Activated CD4-positive, alpha-beta T cell treated with anti-CD3 and anti-CD28 coated beads, Interleukin-2, Interleukin-4, amounts not matched to agents 100 ng/mL and 50 ng/mL, durations not matched to agents 16 hours and 8 hours (primary cell): ENCODE measurements at places on chromosomes 7 and 10.

DNA sequence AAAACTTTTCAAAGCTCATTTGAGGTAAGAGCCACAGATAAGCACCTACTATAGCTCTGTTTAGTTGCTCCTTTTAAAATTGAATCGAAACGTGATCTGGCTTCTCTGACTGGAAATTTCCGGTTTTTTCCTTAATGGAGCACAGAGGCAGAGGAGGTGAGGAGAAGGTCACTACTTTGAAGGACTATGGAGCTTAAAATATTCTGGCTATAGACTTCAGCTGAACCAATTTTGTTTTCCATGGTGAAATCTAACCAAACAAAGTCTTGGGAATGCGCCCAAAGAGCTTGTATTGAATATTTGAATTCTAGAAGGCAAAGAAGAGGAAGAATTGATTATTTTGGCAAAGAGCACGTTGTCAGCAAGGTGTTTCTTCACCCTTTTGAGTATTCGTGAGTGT, 711.1 kb downstream of the SUGCT start:
- DNase-seq = no peak

DNA sequence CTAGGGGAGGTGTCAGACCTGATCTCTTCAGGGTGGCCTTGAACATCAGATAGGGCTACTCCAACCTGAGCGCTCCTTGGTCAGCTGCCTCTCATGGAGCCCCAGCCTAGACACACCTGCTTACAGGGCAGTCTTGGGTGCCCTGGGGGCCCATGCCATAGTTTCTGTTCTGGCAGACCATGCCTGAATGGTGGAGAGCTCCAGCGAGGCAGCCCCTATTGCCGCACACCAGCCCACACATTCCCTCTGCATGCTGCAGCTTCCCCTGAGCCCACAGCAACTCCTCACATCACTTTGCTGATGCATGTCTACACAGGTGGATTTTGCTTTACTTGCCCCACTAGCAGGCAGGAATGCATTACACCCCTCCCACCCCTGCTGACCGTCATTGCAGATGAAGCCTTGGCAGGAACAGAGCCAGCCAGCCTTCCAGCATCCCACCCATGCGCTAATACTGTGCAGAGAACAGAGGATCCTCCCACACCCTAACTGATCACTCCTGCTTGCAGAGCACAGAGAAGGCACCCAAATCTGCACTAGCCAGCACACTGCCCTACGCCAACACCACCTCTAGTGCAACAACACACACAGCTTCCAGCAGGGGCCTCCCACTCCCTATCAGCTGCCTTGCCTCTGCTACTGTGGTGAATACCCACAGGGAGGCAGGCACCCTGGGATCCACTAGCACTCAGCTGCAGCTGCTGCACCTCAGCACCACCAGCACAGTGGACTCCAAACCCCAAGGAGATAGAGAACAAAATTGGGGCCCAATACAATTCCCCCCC, 43.0 kb upstream of the GRM3 start:
- DNase-seq = no peak

DNA sequence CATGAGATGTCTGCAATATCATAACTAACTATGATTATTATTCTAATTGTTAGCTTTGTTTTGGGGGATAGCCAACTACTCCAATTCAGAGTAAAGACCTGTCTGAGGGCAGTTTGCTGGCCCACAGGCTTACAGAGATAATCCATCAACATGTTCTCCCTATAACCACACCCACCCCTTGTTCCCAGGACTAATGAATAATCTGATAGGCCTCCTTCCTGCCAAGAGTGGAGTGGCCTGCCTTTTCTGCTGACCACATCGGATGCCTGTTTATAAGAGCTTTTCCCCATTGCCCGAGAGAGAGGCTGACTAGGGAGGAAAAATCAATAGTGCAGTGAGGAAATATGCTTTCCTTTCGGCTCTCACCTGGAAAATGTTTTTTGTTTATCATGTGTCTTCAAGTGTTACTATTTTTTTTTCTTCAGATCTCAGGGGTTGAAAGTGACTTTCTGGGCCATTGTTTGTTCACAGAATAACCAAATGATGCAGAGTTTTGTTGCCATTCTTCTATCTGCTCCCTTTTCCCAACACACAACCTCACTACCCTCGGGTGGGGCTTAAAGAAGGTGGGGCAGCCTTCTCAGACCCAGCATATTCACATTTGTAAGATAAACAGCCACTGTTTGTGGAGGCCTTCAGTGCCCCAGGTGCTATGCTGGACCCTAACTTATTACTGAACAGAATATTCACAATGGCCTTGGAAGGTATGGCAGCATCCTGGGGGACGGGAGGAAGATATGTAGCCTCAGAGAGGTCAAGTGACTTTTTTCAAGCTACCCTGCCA, 38.4 kb downstream of the PLPP4 start:
- no peak for DNase-seq

GRCh38 chr7:510782-511281, 8.8 kb downstream of the PDGFA start:
- DNase-seq = no peak

- DNase-seq = no peak
Observed at GRCh38 chr10:126458466-126458865, 70.2 kb upstream of the ADAM12 start.

GRCh38 chr10:46294641-46295220, 7.9 kb downstream of the ANTXRL start:
- no peak for DNase-seq

GRCh38 chr10:98556061-98556460, 109.3 kb upstream of the HPS1 start:
- DNase-seq = no peak

DNA sequence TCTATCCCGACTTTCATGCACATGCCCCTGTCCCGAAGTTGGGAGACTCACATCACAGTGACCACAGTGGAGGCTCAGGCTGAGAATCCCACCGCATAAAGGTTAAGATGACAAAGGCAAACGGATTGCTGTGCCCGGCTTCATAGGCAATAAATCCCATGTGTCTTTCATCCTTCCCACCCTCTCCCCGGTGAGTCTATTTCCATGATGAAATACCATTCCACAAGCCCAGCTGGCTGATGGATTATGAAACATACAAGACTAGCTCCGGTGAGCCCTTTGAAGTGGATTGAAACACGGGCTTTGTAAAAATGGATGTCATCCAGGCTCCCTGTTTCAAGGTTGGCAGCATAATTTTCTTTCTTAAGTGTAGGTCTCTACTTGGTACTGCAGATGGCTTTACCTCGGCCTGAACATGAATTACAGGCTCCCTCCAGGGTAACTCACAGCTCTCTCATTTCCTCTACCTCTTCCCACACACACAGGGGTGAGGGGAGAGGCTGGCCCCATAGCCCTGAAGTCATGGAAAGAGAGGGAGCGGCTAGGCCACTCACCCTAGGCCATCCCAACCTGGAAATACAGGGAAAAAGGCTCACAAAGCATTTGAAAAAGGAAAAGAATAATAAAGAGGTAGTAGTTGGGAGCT, 92.0 kb upstream of the CALN1 start:
- DNase-seq = no peak

DNA sequence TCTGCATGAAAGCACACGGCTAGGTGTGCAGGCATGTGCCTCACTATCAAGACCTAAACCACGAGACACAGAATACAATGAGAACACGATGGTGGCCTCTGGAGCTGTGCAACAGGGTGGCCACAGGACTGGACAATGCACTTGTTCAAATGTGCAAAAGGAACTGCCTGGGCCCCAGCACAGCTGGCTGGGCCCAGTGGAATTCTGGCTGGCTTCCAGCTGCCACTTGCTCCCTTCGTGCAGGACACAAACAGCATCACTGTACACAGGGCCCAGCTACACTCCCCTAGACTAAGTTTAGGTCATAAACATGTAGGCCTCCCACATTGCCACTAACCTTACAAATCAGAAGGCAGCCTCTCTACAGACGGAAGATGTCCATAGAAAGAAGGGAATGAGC, 23.4 kb downstream of the DOCK4 start:
- DNase-seq = no peak

DNA sequence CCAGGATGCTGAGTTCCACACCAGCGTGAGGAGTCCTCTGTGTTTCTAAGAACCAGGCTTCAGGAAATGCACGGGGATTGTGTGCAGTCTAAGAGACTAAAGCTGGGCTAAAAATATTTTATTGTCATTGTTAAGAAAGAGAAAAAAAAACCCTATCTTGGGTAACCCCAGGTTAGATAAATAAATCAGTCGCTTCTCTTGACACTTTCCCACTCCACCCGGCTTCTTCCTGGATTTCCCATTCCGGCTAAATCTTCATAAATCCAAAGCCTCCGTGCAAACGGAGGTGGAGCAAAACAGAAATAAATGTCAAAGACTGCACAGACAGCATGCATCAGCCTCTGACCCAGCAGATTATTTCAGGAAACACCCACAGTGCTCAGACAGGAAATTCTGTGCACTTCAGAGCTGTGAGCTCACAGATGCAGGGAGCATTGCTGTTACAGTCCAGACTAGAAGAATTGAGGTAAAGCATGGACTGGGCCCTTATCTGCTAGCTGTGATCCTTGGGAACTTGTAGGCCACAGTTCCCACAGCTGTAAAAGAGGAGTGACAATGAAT, 44.8 kb upstream of the GRID1 start:
- DNase-seq = peak; percentile 49

DNA sequence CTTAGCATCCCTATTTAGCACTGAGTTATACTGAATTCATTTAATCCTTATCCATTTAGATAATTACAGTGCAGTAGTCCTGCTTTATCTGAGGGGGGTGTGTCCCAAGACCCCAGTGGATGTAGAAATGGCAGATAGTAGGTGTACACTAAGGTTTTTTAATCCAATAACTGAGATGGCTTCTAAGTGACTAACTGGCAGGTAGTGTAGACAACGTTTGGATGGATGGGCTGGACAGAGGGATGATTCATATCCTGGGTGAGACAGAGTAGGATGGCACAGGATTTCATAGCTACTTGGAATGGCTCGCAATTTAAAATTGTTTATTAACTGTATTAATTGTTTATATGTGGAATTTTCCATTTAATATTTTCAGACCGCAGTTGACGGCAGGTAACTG, 295.6 kb downstream of the CCDC3 start:
- DNase-seq = no peak

GRCh38 chr10:127715782-127716378, 21.1 kb upstream of the FOXI2 start:
- DNase-seq = no peak

DNA sequence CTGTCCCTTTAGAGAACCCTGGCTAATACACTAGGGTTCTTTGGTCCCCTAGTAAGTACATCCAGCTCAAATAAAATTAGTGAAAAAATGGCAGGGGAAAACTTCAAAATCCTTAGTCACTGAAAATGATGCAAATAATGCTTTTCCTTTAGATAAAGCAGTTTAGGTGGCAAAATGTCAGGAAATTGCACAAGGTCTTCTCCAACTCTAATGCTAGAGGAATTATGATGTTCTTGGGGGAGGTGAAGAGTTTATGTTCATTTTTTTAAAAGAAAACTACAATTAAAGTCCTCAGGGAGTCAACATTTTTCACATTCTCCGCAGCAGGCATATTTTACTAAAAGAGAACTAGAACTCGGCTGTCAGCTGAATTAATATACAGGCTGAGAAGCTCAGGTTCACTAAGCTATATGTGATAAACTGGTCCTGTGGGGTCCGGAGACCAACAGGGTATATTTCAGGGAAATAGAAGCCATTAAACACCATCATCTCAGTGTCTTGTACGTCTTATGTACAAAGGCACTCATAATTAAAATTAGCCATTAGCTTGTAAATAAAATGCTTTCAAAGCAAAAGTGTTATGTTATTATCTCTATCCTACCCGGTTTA, 1164.7 kb upstream of the AUTS2 start:
- no peak for DNase-seq

DNA sequence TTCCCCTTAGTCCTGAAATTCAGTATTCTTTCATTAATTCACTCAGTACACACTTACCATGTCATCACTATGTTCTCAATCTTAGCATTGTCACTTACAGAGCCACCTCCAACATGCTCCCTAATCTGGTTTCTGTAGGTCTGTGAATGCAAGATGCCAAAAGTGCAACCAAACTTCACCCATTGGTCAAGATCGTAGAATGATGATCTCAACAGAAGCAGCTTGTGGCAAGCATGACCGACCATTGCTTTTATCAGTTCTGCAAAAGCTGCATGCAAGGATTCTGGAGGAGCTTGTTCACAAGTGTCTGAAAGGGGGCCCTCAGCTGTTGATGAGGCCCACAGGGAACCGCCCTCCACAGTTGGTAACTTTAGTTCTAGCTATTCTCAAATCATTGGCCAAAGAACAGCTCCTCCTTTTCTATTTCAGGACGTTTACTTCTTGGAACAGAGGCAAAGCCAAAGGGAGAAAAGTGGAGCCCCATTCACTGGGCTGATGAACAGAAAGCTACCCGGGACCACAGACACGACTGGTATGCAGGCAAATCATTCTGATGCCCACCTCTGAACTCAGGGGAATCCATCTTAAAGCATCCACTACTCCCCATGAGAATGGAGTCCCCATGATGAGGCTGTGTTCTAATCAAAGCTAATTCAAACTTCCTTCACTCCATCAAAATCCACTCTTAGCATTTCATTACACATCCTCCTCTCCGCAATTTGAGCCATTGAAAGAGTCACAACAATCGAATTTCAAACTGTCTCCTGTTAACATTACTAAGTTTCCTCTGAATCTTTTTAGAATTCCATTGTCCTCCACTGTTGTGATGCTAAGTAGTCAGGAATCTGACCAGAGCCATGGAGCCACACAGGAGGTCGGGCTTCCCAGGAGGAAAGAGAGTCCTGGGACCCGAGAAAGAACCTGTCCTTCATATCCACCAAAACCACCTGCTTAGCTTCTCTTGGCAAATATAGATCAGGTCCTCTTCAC, 13.9 kb downstream of the GRB10 start:
- DNase-seq = no peak

DNA sequence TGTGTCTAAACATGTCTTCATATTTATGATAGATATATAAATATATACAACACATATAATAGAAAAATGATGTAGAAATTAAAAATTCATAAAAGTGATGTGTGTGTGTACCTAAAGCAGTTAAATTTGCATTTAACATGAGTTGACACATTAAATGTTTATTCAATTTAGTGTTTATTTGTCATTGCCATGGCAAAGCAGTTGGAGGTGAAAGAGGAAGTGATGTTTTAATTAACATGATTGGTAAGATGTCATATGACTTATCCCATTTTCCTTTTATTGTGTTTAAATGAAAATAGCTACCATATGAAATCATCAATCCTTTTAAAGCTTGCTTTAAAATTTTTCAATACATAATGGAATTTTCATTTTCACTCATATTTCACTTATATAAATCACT, 452.6 kb downstream of the SUGCT start:
- no peak for DNase-seq

DNA sequence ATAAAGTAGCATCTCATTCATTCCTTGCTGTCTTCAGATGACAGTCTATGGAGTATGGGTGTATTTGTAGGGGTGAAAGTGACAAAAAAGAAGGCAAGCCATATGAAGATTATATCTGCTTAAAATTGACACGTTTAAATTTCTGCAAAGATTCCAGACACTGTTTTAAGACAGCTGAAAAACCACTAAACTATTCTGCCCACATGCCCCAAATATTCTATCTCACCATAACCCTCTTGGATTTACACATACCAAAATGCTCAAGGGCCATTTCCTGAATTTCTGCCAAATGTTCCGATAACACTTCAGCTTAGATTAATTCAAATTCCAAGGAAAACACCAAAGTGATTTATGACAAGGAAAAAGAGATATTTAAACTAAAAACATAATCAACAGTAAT, 99.9 kb upstream of the IL6 start:
- no peak for DNase-seq
